ENCODE measurements at places on chromosomes 2 and 18.
A peak's percentile ranks its signal among the peaks of the same experiment; 100 is the strongest.

DNA sequence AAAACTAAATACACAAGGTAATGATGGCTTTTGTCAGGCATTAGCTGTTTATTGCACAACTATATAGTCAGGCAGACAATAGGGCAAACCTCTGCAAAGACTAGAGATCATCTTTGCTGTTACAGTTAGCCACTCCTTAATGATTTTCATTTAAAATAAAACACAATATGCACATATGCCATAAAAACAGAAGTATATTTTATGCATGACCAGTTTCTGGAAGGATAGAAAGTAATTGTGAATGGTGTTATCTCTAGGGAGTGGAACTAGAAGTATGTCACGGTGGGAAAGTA is 102.0 kb downstream of the CHN1 start:
- DNase-seq, result no peak

DNA sequence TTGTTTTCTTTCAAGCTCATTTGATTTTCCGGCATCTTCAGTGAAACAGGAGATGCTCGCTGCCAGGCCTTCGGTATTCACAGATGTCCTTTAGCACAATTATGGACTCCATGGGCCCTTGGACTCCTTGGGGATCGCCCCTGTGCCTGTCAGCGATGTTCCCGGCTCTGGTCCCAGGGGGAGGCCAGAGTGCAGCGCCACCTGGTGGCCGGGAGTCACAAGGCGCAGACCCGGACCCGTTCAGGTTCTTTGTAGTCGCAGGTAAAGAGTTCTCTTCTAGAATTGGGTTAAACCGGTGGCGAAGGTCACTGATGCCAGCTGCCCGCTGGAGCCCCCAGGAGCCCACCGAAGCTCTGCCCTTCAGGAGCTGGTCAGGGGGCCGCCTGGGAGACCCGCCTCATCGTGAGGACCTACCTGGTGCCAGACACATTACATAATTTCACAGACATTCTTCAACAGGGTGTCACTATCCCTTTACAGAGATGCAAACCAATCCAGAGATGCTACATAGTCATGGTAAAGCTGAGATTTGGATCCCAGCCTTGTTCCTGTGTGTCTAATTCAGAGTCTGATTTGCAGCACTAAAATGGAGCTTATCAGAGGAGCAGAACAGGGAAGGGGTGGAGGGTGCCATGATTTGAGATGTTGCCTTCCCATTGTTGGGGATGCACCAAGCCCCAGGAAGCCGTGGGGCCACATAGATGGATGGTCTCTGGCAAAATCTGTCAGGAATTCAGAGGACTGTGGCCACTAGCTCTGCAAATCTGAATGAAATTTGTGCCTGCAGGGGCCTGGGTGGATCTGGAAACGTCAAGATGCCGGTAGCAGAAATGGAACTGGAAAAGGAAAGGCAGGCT is 6.0 kb upstream of the INPP5D start:
- peak; percentile 52 for DNase-seq

DNA sequence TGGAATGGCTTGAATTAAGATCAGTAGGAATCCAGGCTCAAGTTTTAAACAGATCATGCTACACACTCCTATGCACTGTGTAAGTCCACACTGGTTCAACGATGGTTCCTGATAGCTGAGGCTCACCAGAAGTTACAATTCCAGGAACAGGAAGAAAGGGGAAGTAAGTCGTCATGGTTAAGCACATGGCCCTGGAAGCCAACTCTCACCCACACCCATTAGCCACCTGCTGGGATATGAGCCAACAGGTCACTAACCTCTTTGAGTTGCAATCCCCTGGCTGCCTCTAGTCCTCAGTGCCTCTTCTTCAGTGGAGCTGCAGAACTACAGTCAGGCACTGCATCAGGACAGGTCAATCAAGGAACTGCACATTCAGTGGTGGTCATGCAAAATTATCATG is 133.5 kb downstream of the TMEM182 start:
- no peak for DNase-seq

- no peak for DNase-seq
These were observed 207.1 kb downstream of the TDRD15 start for GRCh38 chr2:21330786-21331391.

DNA sequence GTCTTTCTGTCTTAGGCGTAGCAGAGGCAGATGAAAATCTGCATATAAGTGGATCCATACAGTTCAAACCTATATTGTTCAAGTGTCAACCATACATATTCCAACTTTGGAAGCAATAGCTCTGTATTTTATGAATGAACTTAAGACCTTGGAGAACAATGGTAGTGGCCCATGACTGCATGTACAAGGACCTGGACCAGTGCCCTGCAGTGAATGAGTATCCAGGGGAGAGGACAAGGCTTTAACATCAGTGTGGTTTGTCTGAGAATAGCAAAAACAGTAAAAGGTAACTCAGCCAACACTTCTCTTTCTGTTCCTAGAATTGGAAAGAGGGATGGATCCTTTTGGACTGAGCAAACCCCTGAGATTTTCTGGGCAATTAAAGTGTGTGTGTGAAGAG is 230.8 kb upstream of the LINC00305 start:
- no peak for DNase-seq

DNA sequence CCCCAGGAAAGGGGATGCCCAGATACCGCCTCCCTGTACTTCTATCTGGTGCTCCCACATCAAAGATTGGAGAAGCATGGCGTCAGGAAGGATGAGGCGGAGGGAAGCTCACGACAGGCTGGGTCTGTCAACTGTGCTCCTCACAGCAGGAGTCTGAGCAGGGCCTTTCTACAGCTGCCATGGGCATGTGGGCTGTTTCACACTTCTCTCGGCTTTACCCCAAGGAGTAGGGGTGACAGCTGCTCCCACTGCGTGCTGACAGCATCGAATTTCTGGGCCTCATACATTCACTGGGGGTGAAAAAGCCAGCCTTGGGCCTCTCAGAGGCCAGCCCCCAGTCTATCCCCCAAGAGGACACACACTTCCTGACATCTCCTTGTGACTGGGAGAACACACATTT is 21.1 kb downstream of the NEURL3 start:
- no peak for DNase-seq

DNA sequence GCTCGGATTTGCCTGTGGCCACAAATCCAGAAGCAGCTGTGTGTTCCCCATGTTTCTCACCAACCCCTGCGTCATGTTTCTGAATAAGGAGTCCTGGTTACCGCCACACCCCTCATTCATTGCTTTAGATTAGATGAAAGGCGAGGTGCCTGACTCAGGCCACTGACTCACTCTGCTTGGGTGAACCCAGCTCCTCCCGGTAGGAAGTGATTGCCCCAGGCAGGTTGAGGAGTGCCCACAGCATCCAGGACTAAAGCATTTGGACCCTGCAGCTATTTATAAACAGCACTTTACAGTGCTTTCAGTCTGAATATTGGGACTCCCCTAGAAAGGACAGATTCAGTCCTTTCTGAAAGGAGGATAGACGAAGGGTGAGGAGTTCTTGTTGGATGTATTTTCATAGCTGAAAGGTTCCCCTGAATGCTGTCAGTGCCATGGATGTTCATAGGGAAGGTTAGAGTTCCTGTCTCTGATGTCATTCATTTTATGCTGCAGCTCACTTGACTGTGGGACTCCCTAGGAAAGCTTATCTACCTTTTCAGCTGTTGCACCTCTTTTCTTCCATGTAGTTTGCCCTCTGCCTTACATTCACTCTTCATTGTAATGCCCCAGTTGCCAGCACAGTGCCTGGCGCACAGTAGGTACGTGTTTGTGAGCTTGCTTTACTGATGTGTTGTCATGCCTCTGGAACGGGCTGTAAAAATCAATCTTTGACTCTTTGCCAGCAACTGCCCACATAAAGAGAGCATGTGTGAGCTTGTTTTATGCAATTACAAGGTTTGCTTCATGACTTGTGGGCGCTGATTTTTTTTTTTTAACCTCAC is 14.9 kb downstream of the ITGA6 start:
- peak; percentile 100 for DNase-seq

GRCh38 chr2:1707771-1708418 is 36.4 kb downstream of the PXDN start:
- peak; percentile 89 for DNase-seq

- DNase-seq, result no peak
These were observed 173.4 kb upstream of the NDUFV2 start for GRCh38 chr18:8928847-8929780.

DNA sequence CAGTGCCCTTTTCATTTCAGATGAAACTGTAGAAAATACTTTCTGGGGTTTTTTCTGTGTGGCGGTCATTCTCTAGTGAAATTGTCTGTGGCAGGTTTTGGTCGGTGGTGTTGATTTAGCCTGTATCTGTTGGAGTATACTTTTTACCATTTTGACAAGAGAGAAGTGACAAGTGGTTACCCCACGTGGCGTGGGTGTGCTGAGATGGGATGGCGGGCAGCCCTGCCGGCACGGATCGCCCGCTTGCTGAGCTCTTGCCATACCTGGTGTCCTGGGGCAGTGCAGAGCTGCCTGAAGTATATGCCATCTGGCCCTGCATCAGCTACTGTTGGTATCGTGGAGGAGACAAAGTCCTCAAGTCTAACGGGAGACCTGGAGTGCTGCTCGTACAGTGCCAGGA is 64.1 kb downstream of the MRPS9 start:
- DNase-seq, result no peak

- peak; percentile 70 for DNase-seq
These were observed 19.6 kb upstream of the KCNG3 start for GRCh38 chr2:42513252-42513918.

DNA sequence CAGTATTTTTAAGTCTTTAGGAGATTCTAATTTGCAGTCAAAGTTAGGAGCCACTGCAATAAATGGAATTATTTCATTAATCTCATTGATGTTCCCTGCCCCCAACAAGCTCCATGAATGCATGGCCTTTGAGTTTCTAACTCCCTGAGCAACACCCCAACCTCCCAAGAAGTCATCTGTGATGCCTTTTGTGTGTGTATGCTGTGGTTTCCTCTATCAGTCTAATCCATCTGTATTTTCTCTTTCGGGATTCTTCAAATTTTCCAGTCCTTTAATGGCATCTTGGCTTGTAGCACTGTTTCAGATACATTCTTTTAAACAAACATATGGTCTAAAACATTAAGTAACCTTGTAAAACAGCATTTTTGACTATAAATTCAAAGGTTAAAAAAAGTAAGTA is 16.8 kb downstream of the SERPINB10 start:
- DNase-seq, result no peak

- DNase-seq, result no peak
These were observed 182.8 kb downstream of the NBAS start for GRCh38 chr2:15378148-15378908.

- no peak for DNase-seq
These were observed 630 bp upstream of the ZNF512 start for GRCh38 chr2:27582129-27582694.

DNA sequence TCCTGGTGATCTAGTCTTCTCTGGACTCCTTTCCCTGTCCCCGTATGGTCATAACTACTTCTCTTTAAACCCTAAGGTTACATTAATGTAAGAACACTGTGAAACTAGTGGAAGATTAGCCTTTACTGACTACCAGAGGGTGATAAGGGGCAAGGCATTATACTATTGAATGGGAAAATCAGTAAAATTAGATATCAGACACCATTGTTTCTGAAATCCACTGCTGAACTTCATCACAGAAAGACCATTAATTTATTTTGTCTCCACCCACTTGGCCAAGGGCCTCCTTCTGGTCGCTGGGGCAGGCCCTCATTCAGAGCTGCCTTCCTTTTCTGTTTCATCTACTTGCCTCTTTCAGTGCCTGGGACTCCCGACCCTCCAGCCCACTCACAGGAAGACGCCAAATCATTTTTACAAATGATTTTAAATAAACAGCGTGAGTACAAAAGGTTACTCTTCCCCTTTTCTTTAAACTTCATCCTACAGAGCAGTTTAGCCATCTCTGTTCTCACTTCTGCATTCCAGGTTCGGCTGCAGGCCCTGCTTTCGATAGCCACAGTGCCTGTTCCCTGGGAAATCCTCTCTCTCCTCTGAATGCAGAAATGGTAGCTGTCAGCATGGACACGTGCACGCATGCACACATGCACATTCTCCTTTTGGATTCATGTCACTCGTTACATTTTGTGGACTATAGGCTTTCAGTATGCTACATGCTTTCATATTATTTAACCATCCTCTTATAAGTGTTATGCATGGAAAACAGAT is 70.3 kb upstream of the DOCK10 start:
- no peak for DNase-seq

DNA sequence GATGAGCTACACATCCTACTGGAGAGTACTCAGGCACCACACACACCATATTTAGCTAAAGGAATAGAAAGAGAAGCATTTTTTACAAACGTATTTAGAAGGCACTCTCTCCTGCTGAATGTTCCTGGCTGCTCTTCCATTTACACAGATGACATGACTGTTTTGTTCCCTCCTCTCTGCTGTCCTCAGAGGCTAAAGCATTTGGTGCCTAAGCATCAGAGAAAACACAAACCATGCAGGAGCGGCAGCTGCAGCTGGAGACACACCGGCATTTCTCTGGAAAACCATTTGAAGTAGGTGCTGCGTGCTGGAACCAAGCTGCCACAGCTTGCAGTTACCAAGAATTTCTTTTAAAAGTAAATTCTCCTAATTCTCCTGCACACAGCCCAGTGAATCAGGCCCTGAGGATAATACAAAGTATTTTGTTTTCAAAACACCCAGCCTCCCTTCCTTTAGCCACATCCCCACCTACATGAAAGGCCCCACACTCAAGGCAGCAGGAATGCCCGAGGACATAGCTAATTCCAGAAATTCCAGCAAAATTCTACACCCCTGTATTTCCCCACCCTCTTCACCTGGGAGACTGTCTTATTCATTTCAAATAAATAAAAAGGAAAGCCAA is 488.9 kb upstream of the SOX11 start:
- no peak for DNase-seq

GRCh38 chr2:111930875-111931274 is 32.5 kb downstream of the MERTK start:
- DNase-seq, result peak; percentile 89

DNA sequence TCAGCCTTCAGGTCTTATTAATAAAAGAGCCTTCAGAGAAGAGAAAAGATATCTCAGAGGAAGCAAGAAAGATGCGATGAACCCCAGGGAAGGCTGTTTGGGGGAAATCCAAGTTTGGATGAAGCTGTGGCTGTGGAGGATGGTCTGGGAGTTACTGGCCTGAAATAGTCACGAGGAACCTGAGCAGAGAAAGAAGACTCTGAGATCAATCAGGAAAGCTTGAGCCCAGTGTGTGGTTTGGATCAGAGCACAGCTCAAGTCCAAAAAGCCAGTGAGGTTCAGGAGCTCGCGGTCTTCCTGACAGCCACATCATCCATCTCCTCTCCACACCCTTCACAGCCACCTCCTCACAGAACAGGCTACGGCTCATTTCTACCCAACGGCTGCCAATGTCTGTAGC is 87.4 kb upstream of the SERPINE2 start:
- DNase-seq, result no peak

DNA sequence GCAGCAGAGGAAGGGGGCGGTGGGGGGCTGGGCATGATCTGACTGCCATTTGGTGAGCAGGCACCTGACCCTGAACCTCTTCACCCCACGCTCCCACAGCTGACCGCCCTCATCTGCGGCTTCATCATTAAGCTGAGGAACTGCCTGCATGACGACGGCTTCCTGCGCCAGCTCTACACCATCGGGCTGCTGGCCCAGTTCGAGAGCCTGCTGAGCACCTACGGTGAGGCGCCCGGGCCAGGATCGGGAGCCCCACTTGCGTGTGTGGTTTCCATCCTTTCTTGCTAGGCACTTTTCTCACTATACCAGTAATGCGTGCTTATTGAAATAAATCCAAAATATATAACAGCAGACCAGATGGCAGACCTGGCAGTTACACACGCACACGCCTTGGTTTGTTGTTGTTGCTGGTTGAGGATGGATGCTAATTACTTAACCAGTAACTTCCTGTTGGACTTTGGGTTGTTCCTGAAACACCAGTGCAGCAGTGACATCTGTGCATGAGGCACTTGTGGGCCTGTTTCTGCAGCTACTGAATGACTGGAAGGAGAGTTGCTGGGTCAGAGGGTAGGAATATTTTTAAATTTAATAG is 43.7 kb downstream of the COA5 start:
- DNase-seq, result no peak
